ENCODE measurements at places on chromosomes 2 and 18.

GRCh38 chr2:10297959-10298531 lies 4.7 kb upstream of the HPCAL1 start:
- no peak for DNase-seq

- no peak for DNase-seq
Observed at GRCh38 chr2:191202209-191202721, 42.9 kb upstream of the MYO1B start.

- no peak for DNase-seq
Observed at GRCh38 chr18:13872932-13873331, 42.4 kb downstream of the MC2R start.

DNA sequence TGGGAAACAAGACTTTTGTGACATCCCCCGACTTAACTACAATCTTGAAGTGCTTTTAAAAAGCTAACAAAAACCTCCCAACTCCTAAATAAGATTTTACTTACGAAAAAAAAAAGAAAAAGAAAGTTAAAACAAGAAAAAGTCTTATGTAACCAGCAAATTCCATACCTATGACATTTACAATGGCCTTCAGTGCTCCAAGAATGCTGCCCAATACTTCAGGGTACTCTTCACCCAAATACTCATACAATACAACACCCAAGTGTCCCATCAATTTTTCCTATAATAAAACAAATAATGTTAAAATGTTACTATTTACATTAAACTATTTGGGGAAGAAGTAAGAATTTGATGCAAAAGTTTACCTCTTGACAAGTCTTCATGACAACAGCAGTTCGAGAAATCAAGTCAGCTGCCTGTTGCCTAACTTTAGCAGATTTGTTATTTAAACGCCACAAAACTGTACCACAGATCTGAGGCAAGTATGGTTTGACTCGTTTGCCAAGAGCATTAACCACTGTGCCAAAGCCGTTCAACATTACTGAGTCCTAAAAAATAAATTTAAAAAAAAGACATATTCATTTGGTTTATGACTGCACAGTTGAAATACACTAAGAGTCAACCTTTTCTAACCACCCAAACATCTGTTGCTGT lies 34.8 kb downstream of the SF3B1 start:
- DNase-seq = no peak

GRCh38 chr2:179525340-179525739 lies 260.7 kb upstream of the SESTD1 start:
- DNase-seq = no peak

DNA sequence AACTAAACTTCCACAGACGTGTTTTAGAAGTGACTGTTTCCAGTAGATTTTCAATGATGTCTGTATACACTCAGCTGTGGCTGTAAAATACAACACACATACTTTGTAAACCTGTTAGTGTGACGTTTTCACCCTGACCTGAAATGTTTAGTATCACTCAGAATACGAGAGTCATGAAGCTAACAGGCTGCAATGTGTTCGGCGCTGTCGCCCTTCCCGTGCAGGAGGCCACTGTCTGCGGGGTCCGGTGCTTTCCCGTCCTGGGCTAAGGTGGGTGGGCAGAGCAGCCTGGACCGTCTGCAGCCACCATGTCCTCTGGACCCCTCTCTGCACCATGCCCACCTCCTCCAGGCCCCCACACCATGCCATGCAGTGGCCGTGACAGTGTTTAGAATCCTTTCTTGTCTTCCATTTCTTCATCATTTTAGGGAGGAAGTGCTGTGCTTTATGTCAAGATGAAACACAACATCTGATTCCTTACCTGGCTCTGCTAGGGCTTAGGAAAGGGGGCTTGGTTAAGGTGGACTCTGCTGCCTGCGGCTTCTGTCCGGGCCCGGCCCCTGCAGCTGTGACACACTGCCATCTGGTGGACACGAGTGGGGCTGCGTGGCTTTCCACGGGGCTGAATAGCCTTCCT lies 53.8 kb upstream of the RBM44 start:
- peak; percentile 61 for DNase-seq

GRCh38 chr18:58212274-58212673 lies 168.2 kb downstream of the NEDD4L start:
- no peak for DNase-seq

- DNase-seq = no peak
Observed at GRCh38 chr2:32489061-32489460, 132.2 kb downstream of the BIRC6 start.

DNA sequence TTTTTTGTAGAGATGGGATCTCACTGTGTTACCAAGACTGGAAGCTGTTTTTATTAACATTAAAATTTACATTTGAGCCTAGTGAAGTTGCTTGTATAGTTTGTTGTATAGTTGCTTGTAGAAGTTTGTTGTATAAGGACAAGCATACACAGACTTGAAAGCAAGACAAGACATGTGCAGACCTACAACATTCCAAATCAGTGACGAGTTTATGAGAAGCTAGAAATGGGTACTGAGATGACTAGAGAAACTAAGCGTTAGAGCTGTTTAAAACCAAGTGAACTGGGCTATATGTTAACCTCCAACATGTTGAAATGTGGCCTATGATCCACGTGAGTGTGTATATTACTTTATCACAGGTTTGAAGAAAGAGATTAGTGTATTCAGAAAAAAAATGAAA lies 39.1 kb downstream of the ABCB11 start:
- no peak for DNase-seq

GRCh38 chr2:166944909-166945308 lies 56.6 kb downstream of the XIRP2 start:
- no peak for DNase-seq

GRCh38 chr2:149739883-149740265 lies 152.3 kb upstream of the MMADHC start:
- DNase-seq = no peak

DNA sequence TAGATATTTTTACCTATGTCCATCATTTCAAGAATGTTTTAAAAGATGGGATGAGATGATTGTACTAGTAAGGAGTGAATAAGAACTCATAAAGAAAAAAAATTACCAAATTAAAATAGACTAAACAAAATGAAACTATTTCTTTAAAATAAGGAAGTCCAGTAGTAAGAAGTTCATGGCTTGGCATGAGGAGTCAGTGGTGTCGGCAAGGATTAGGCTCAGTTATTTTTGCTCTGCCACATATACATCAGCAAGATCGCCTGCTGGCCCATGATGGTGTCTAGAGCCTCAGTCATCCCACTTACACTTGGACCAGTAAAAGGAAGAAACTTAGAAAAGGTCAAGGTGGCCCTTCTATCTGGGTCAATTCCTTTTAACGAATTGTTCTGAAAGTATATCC lies 300.9 kb upstream of the SLC8A1 start:
- no peak for DNase-seq

- no peak for DNase-seq
Observed at GRCh38 chr2:63424329-63425078, 163.8 kb downstream of the WDPCP start.

GRCh38 chr2:111692311-111692710 lies 191.7 kb downstream of the ANAPC1 start:
- DNase-seq = no peak

GRCh38 chr2:161386228-161386824 lies 29.8 kb upstream of the TBR1 start:
- DNase-seq = no peak

- DNase-seq = no peak
Observed at GRCh38 chr2:120384486-120385354, 38.8 kb downstream of the INHBB start.

DNA sequence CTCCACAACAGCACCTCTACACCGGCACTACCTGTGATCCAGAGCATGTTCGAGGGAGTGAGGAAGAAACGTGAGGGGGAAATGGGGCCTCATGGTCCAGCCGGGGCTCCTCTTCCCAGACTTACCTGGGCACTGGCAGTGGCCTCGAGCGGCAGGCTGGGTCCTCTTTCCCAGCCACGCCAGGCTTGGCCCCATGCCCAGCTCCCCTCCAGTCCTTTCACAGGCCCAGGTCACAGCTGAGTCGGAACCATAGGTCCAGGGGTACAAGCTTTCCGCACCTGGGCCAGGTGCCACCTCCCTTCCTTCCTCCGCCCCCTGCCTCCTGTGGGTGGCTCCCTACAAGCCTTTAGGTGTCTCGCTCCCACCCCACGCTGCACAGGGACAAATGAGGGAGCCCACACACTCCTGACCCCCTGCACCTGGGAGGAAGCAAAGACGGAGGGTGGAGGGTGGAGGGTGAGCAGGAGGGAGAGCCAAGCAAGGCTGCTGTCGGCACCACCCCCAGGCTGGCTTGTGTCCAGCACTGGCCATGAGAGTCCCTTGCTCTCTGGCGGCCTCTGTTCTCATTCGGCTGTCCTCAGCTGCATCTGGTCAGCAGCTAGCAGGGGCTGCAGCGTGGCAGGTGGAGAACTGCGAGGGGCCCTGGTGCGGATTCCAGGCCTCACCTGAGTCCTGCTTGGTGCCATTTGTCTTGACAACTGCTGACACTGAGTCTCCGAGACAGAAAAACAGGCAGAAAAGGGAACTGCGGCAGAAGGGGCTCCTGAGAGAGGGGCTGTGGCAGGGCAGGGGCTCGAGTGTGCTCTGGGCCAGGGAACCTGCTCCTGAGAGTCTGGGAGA lies 26.8 kb downstream of the ADRA2B start:
- DNase-seq = no peak

- no peak for DNase-seq
Observed at GRCh38 chr2:18297534-18298058, 262.9 kb downstream of the RDH14 start.

- no peak for DNase-seq
Observed at GRCh38 chr2:88022669-88022921, 6.2 kb upstream of the RNU2-63P start.

GRCh38 chr2:119206201-119206600 lies 17.4 kb upstream of the STEAP3 start:
- DNase-seq = no peak

Measured in stimulated activated CD8-positive, alpha-beta memory T cell treated with anti-CD3 and anti-CD28 coated beads, Interleukin-2, amount 100 ng/mL, for 1 hour (primary cell).